Fibroblast of lung (primary cell): ENCODE measurements at places on chromosomes 3 and 15. TPM values are rescaled to one million over a fixed set of nuclear protein-coding genes. Genes with fewer than 3 reads are reported as not detected.

- DNase-seq: no peak
Observed at GRCh38 chr15:33405096-33405495, 94.3 kb downstream of the RYR3 start.

Gene TMEM207
- total RNA-seq: not detected in 2 replicates

GRCh38 chr15:88498996-88499395 is 31.5 kb downstream of the MRPS11 start:
- no peak for DNase-seq

DNA sequence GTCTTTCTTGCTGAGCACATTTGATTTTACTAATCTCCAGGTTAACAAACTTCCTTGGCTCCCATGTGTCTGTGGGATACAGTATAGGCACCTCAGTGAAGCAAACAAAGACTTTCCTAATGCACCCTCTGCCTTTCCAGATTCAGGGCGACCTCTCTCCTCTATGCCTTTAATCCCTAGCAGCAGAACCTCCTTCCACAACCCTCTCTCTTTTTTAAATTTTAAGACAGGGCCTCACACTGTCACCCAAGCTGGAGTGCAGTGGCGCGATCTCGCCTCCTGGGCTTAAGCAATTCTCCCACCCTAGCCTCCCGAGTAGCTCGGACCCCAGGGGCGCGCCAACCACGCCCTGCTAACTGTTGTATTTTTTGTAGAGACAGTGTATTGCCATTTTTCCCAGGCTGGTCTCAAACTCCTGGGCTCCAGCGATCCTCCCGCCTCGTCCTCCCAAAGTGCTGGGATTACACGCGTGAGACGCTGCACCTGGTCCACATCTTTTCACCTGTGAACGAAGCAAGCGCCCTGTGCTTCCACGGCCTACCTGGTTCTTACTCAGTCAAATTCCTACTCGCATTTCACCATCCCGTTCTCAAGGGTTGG is 1.7 kb upstream of the HACD3 start:
- DNase-seq: no peak

Gene NEK10
- total RNA-seq: 16.4 and 23.0 TPM in 2 replicates

DNA sequence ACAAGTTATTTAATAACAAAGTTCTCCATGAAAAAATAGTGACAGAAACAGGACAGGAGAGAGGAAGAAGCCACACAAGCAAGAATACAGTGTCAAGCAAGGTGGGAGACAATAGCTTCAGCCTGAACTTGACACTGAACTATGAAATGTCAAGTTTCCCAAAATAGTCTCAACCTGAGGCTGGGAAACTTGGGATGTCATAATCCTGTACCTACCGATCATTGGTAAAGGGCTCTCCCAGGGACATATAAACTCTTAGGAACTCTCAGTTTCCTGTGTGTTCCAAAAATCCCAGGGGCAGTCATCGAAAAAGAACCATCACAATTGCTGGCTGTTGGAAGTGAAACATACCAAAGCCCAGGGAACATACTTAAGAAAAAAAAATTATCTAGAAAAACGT is 211.6 kb downstream of the P3H2 start:
- DNase-seq: no peak

DNA sequence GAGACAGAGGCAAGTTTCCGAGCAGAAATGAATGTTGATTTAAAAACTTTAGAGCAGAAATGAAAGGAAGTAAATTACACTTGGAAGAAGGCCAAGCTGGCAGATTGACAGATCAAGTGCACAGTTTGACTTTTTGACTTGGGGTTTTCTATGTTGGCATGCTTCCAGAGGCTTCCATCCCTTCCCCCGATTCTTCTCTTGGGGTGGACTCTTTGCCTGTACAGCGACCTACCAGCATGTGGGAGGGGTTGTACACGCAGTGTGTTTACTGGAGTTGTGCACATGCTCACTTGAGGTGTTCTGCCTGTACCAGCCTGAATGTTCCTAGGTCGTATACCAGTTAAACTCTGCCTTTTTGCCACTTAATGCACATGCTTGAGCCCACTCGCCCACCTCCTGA is 701.5 kb upstream of the GBE1 start:
- no peak for DNase-seq

DNA sequence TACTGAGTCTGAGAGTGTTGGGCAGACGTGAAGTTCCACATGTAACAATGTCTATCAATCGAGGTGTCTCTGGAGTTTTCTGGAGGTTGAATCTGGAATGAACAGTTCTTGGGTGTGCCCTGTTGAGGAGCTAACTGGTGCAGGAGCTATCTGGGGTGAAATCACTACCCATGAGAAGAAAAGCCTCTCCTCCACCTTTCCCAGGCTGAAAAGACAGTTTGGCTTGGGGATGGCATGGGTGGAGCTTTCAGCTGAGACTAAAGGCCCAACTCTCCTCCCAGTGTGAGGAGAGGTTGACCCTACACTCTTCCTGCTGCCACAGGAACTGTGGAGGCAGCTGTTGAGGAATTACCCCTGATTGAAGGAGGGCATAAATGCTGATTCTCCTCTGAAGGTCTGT is 54.4 kb upstream of the LRRFIP2 start:
- DNase-seq: no peak
